ENCODE measurements at places on chromosomes 3 and 15.

GRCh38 chr3:193829781-193830180 lies 236.8 kb downstream of the OPA1 start:
- DNase-seq = no peak

DNA sequence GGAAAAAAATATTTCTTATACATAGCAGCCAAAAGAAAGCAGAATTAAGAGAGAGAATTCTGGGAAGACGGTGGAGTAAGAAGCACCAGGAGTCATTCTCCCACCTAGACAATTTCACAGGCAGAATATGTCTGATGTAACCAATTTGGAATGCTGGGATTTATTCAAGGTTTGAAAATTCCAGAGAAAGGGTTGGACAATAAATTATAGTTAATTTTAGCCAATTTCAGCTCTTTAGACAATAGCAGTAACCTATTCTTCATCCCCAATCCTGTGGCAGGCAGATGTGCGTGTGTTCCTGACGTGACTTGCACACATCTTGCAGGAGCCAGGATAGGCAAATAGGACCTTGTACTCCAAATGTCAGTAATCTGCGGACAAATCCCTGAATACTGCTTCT lies 541.0 kb upstream of the NAALADL2 start:
- no peak for DNase-seq

DNA sequence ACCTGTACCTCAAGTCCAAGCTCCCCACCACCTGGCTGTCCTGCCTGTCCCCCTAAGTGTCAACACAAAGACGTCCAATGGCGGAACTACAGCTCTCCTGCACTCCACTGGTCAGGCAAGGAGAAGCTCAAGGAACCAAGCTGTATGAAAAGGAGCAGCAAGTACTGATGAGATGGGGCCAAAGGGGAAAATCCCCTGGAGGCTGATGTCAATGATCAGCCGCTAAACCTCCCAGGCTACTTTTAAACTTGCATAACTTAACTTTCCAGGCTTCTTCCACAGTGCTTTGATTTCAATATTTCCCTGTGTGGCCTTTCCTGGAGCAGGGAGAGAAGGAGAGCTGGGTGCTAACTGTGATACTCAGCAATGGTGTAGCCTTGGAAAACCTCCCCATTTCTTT lies 35.0 kb downstream of the TM4SF4 start:
- no peak for DNase-seq

DNA sequence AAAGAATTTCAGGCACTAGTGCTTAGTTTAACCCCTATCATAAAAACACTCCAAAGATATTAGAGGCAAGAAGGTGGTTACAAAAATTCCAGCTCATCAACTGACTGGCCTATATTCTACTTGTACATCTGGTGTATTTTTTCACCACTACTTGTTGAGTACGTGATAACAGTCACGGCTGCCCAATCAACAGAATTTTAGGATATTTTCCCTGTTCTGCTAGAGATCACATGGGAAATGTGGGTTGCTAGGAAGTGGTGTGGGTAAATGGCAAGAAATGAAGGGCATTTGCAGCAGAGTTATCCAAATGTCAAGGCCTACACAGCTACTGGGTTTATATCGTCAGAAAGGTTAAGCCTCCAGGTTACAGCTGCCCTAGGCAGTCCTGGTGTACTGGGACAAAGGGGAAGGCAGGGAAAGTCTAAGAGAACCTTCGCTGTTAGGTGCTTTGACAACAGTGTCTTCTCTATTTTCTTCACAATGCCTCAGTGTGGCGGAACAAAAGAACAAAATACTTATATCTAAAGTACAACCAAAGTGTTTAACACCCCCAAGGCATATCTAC lies 81.9 kb downstream of the FMN1 start:
- no peak for DNase-seq

DNA sequence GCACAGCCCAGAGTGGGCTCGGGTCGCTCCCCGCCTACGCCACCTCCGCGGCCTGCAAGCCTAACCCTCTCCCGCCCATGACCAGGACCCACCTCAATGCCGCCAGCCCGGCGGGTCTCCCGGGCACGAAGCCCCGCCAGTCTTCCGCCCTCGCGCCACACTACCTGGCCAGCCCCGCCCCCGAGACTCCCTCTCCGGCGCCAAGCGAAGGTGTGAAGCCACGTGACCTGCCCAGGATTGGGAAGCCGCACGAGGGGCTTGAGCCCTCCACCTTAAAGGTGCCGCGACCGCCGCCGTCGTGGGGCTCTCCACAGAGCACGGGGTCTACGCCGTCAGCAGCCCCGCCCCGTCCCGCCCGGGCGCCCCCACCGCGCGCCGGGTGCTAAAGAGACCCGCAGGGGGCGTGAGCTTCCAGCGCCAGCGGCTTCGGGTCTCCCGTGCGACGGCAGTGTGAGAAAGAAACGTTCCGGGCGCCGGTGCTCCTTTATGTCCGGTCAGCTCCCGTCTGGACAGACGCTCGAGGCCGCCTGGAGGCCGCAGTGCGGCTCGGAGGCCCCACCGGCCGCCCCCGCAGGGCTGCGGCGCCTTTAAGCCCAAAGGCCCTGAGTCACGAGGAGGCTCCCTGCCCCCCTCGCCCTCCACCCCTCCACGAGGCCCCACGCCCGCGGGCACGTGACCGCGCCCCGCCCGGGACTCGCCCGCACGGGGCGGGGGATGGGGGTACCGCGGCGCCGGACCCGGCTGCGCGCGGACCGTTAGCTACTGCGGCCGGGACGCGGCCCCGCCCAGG lies at the start of gene CPEB1:
Gene CPEB1 (minus strand): TSS at position 319 of the 790 bp plus-strand sequence. CDS start 18,904 bp downstream, outside the sequence.
- DNase-seq = no peak

DNA sequence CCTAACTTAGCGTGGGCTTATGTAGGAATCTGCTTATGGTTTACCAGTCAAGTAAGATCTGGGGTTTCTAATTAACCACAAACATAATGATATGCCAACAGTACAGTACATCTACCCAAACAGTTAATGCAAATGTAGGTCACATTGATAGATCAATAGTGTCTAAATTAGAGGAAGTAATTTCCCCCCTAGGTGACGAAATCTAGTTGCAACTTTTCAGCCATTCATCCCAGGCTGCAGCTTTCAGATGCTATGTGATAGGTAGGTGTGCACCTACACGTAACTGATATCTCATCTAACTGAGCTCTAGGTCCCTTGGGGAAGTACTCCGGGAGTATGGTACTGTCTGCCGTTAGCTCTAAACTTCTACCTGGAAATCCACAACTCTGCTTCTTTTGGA lies 57.2 kb downstream of the CRTC3 start:
- DNase-seq = no peak

DNA sequence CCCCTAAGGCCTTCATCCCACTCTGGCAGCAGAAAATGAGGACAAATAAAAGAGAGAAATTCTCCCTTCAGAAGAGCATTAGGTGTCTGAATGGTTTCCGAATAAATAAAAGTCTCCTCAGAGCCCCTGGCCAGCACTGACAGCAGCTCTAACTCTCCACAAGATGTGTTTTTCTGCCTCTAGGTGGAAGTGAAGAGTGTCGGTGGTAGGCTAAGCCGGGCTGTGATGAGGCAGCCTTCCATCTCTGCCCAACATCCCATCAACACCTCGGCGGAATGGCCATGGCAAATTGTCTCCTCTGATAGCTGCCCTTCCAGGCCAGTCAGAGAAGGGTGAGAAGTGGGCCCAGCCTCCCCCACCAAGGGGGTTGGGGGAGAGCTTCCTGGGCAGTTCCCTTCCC lies 6.3 kb upstream of the CACNA2D2 start:
- no peak for DNase-seq
